Prostate gland (tissue), 2 donors: ENCODE measurements at places on chromosomes 12 and 14. TPM values are rescaled to one million over a fixed set of nuclear protein-coding genes. Genes with fewer than 3 reads are reported as not detected.

Gene P2RX2
- total RNA-seq: 0.32 TPM

Gene SRRM4
- total RNA-seq: 0.11 TPM

Gene KLRC4
- not detected for total RNA-seq

Gene NKX2-1
- total RNA-seq: not detected

Gene DAO
- not detected for total RNA-seq

Gene CEP170B
- 29.1 TPM for total RNA-seq

Gene INHBC
- total RNA-seq: 0.46 TPM

Gene SLC10A1
- total RNA-seq: not detected

Gene SERPINA12
- total RNA-seq: 1.1 TPM
